H9 (cell line): ENCODE measurements at places on chromosomes 12 and 14. TPM values are rescaled to one million over a fixed set of nuclear protein-coding genes. Genes with fewer than 3 reads are reported as not detected.
A peak's percentile ranks its signal among the peaks of the same experiment; 100 is the strongest.

The TAS2R8 gene
- not detected in 2 replicates for total RNA-seq

The MUCL1 gene
- total RNA-seq = not detected in 2 replicates

The PXN gene
- 88.9 and 92.8 TPM in 2 replicates for total RNA-seq

The TMPRSS12 gene
- not detected in 2 replicates for total RNA-seq

The KLRC4 gene
- total RNA-seq = not detected in 2 replicates

The SLCO1C1 gene
- not detected in 2 replicates for total RNA-seq

The MMP17 gene
- total RNA-seq = 14.8 and 16.0 TPM in 2 replicates

The TSPAN19 gene
- not detected in 2 replicates for total RNA-seq

The ZDHHC22 gene
- 11.3 and 11.9 TPM in 2 replicates for total RNA-seq

The APOF gene
- total RNA-seq = not detected in 2 replicates

The TBX5 gene
- not detected in 2 replicates for total RNA-seq

The NXPH4 gene
- total RNA-seq = 2.1 and 2.8 TPM in 2 replicates

The MRPL51 gene
- 321 and 329 TPM in 2 replicates for total RNA-seq

DNA sequence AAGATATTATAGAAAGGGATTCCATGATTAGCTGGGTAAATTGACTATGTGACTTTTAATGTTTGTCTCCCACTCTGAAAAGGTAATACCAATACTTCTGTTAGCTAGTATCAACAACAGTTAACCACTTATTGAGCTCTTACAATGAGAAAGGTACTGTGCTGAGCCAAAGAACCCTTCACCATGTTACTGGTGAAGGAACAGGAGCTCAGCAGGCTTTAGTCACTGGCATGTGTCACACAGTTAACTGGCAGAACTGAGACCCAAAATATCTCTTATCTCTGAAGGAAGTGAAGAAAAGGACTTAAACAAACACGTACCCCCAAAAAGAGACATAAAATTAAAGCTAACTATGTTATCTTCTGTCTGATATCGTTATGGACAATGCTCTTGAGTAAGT is 170.6 kb downstream of the MED13L start:
- no peak overlapping the region for H3K4me3 ChIP-seq
- no peak overlapping the region for H3K27ac ChIP-seq
- DNase-seq = no peak
- H3K4me1 ChIP-seq = no peaks in the 10 kb centered on the region

DNA sequence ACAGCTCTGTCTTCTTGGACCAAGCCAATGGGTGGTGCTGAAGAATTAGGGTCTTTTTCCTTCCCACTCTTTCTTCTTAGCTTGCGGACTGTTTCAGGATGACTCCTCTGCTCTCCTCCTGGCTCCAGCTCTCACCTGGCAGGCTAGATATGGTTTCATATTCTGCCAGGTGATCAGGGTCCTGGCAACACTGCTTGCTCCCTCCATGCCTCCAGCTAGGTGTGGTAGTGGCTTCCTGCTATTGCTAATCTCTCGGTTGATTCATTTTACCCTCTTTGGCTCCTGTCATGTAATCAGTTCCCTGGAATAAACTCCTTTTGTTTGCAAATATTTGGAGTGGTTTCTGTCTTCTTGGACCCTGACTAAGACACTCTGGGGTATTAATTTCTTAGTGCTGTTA is 4.3 kb upstream of the GZMH start:
- no peaks in the 10 kb centered on the region for H3K36me3 ChIP-seq
- H3K4me1 ChIP-seq = no peaks in the 10 kb centered on the region; the same call in 1 of the 2 replicates
- no peak overlapping the region for H3K4me3 ChIP-seq
- no peaks in the 10 kb centered on the region for H3K27me3 ChIP-seq
- DNase-seq = no peak
- H3K27ac ChIP-seq = no peak overlapping the region

DNA sequence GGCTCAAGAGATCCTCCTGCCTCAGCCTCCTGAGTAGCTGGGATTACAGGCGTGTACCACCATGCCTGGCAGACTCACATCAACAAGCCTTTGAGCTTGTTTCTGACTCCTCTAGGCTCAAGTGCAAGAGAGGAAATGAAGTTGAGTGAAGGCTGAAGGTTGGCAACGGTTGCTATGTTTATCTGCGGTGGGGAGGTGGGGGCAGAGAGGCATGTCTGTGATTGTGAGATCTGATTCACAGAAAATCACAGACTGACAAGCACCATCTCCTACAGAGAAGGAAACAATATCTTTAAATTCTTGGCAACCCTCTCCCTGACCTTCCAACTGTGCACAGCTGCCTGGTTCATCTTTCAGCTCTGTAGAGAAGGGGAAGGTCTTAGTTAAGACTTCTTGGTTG is 22.1 kb upstream of the NINJ2 start:
- no peaks in the 10 kb centered on the region for H3K27me3 ChIP-seq
- H3K4me3 ChIP-seq = no peak overlapping the region
- no peak overlapping the region for H3K27ac ChIP-seq
- no peaks in the 10 kb centered on the region for H3K4me1 ChIP-seq
- H3K36me3 ChIP-seq = no peaks in the 10 kb centered on the region
- DNase-seq = no peak

- DNase-seq = no peak
- no peaks in the 10 kb centered on the region; the same call in 1 of the 2 replicates for H3K4me1 ChIP-seq
- H3K27ac ChIP-seq = no peak overlapping the region
- H3K36me3 ChIP-seq = no peaks in the 10 kb centered on the region
- no peaks in the 10 kb centered on the region for H3K27me3 ChIP-seq
- no peak overlapping the region for H3K4me3 ChIP-seq
Observed at GRCh38 chr14:84006643-84007155, 1523.2 kb upstream of the FLRT2 start.

DNA sequence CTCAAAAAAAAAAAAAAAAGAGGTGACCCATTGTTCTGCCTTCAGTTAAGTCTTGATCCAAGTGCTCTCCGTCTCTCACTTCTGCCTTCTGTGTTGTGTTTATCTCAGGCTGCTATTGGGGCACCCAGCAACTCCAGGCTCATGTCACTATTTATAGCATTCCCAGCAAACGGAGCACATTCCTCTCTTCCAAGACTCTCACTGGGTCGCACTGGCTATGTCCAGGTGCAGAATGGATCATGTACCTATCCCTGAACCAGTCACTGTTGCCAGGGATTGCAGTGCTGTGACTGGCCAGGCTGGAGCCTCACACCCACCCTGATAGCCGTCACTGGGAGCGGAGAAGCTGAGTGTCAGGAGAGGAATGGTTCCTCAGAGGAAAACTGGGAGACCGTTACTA is 31.2 kb downstream of the RHOF start:
- H3K36me3 ChIP-seq = peaks cover 9% of the 10 kb centered on the region; the same call in 2 of the 3 replicates
- no peaks in the 10 kb centered on the region for H3K4me1 ChIP-seq

- no peaks in the 10 kb centered on the region for H3K4me1 ChIP-seq
- no peaks in the 10 kb centered on the region; the same call in 1 of the 3 replicates for H3K36me3 ChIP-seq
- no peak for DNase-seq
- no peak overlapping the region for H3K4me3 ChIP-seq
- no peaks in the 10 kb centered on the region for H3K27me3 ChIP-seq
- H3K27ac ChIP-seq = no peak overlapping the region
Observed at GRCh38 chr14:33386781-33387180, 448.1 kb downstream of the NPAS3 start.

GRCh38 chr12:124917841-124918621 is 3.6 kb upstream of the UBC start:
- no peaks in the 10 kb centered on the region for H3K27me3 ChIP-seq
- H3K36me3 ChIP-seq = peaks cover 15% of the 10 kb centered on the region
- H3K27ac ChIP-seq = peak overlapping the region; percentile 99
- H3K4me1 ChIP-seq = peaks cover 8% of the 10 kb centered on the region; the same call in 1 of the 2 replicates
- DNase-seq = no peak
- peak overlapping the region; percentile 77 for H3K4me3 ChIP-seq

DNA sequence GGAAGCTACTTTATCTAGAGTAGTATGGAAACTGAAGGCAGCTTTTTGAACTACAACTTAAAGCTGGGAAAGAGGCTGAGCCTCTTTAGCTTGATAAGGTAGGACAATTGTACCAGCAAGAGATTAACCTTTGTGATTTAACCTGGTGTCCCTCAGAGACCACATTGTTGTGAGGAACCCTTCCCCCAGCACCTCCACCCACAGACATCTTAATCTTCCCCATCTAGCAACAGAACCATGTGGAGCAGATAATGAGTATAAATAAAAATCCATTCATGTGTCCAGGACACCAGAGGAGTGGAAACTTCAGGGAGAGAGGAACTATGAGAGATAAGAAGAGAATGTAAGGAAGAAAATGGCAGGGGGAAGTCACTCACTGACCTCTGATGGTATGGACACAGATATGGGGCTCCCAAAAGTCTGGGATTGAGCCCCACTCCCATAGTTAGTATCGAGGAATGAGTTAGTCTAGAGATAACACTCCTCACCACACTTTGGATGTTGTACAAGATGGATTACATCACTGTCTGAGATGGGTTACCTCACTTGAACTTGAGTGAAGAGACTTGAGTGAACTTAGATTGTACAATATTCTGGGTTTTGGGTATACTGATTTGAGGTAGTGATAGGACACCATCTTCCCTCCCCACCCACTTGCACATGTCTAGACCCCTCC is 33.9 kb upstream of the SLC38A2 start:
- no peak overlapping the region for H3K4me3 ChIP-seq
- H3K4me1 ChIP-seq = peaks cover 6% of the 10 kb centered on the region; the same call in 1 of the 2 replicates
- H3K36me3 ChIP-seq = peaks cover 5% of the 10 kb centered on the region; the same call in 2 of the 3 replicates
- no peak for DNase-seq
- no peak overlapping the region for H3K27ac ChIP-seq

DNA sequence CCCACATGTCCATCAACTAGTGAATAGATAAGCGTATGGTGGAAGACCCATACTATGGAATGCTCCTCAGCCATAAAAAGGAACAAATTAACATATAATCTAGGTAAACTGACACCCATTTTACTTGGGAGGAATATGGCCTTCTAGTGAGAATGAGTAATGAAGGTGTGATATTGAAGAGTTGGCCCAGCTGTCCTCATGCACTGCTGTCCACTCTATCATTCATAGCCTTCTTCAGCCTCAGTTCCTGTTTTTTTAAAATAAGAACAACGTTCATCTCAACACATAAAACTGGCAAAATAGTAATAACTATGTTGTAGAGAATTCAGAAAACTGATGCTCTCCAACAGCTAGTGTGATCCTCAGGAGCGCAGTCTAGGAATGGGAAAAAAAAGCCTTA is 26.5 kb upstream of the OXA1L start:
- DNase-seq = no peak
- no peaks in the 10 kb centered on the region for H3K4me1 ChIP-seq
- no peaks in the 10 kb centered on the region for H3K27me3 ChIP-seq
- no peak overlapping the region for H3K27ac ChIP-seq
- H3K36me3 ChIP-seq = no peaks in the 10 kb centered on the region
- no peak overlapping the region for H3K4me3 ChIP-seq

- no peak for DNase-seq
- H3K4me3 ChIP-seq = peak overlapping the region; percentile 82
- no peaks in the 10 kb centered on the region for H3K36me3 ChIP-seq
- H3K27me3 ChIP-seq = no peaks in the 10 kb centered on the region
- peaks cover 19% of the 10 kb centered on the region for H3K4me1 ChIP-seq
Observed at GRCh38 chr14:89618330-89618708, 201.3 kb upstream of the FOXN3 start.

GRCh38 chr14:95402176-95402575 is 82.5 kb upstream of the CLMN start:
- no peaks in the 10 kb centered on the region for H3K4me1 ChIP-seq
- H3K4me3 ChIP-seq = no peak overlapping the region
- DNase-seq = no peak
- no peak overlapping the region for H3K27ac ChIP-seq
- no peaks in the 10 kb centered on the region for H3K27me3 ChIP-seq

- H3K27ac ChIP-seq = no peak overlapping the region
- H3K36me3 ChIP-seq = no peaks in the 10 kb centered on the region
- DNase-seq = no peak
- H3K4me3 ChIP-seq = no peak overlapping the region
- no peaks in the 10 kb centered on the region for H3K27me3 ChIP-seq
Observed at GRCh38 chr12:67352682-67353081, 83.5 kb downstream of the CAND1 start.

GRCh38 chr14:105063056-105063455 is 2.2 kb downstream of the GPR132 start:
- no peaks in the 10 kb centered on the region for H3K4me1 ChIP-seq
- H3K4me3 ChIP-seq = no peak overlapping the region
- H3K27ac ChIP-seq = no peak overlapping the region
- H3K27me3 ChIP-seq = no peaks in the 10 kb centered on the region
- H3K36me3 ChIP-seq = no peaks in the 10 kb centered on the region

GRCh38 chr12:2152134-2152533 is 99.3 kb downstream of the CACNA1C start:
- DNase-seq = no peak
- peaks cover 1% of the 10 kb centered on the region; the same call in 1 of the 2 replicates for H3K4me1 ChIP-seq
- no peak overlapping the region for H3K4me3 ChIP-seq

DNA sequence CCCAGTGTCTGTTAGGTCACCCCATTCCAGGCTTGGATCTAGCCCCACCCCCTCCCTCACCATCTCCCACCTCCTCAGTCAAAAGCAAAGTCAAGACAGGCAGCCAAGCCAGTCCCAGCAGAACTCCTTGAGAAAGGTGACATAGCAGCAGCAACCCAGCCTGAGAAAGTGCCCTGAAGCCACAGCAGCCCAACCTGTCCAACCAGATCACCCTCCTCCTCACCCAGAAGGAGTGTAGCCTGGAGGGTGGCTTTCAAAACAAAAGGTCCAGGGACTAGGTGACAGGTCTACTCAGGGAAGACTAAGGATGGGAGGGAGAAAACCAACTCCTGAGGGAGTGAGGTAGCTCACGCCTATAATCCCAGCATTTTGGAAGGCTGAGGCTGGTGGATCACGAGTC is 5.2 kb downstream of the RAB15 start:
- peaks cover 20% of the 10 kb centered on the region; the same call in 1 of the 2 replicates for H3K4me1 ChIP-seq
- peaks cover 19% of the 10 kb centered on the region; the same call in 2 of the 3 replicates for H3K36me3 ChIP-seq
- H3K27ac ChIP-seq = no peak overlapping the region
- no peak for DNase-seq

GRCh38 chr12:57154804-57155434 is 7.5 kb upstream of the LRP1-AS start:
- no peak overlapping the region for H3K4me3 ChIP-seq
- H3K36me3 ChIP-seq = peaks cover 42% of the 10 kb centered on the region; the same call in 2 of the 3 replicates
- DNase-seq = no peak

GRCh38 chr12:131049002-131049401 is 95.3 kb downstream of the ADGRD1 start:
- no peak overlapping the region for H3K27ac ChIP-seq
- H3K27me3 ChIP-seq = no peaks in the 10 kb centered on the region
- no peak for DNase-seq
- no peaks in the 10 kb centered on the region for H3K4me1 ChIP-seq

- H3K4me3 ChIP-seq = no peak overlapping the region
- no peak for DNase-seq
- H3K4me1 ChIP-seq = no peaks in the 10 kb centered on the region
- H3K27ac ChIP-seq = no peak overlapping the region
- H3K36me3 ChIP-seq = no peaks in the 10 kb centered on the region
- H3K27me3 ChIP-seq = no peaks in the 10 kb centered on the region
Observed at GRCh38 chr12:103422328-103422727, 73.4 kb downstream of the C12orf42 start.

GRCh38 chr12:41836416-41836815 is 308.3 kb downstream of the GXYLT1 start:
- DNase-seq = no peak
- no peak overlapping the region for H3K4me3 ChIP-seq
- no peak overlapping the region for H3K27ac ChIP-seq
- H3K4me1 ChIP-seq = no peaks in the 10 kb centered on the region
- H3K27me3 ChIP-seq = no peaks in the 10 kb centered on the region; the same call in 1 of the 2 replicates
